Fibroblast of gingiva (primary cell): ENCODE measurements at places on chromosomes 2 and 18.

DNA sequence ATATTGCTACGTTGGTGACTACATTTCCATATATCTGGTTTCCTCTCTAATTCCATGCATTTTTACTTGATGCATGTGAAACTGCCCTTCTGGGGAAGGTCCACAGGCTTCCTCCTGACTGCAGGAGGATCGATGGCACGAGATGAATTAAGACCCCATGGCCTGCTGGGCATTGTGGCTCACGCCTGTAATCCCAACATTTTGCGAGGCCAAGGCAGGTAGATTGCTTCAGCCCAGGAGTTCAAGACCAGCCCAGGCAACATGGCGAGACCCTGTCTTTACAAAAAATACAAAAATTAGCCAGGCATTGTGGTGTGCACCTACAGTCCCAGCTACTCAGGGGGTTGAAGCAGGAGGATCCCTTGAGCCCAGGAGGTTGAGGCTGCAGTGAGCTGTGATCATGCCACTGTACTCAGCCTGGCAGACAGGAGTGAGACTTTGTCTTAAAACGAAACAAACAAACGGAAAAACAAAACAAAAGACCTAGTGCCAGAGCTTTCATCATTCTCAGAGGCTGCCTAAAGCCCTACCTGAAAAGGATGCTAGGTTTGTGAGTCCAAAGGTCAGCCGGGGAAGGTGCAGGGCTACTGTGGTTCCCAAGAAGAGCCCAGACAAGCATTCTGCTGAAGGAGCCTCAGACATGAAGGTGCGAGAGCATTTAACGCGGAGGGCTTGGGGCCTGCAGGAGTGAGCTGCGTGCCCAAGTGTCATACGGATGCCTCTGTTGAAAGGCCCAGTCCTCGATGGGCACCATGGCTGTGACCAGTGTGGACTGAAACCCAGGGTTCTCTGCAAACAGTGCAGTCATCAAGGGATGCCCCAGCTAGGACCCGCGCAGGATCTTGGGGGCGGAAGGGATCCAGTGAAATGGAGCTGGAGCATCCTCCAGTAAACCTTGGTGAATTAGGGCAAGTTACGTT is 21.6 kb downstream of the GPR55 start:
- DNase-seq = no peak

- no peak for DNase-seq
Measured at GRCh38 chr2:213420828-213421385, 136.6 kb downstream of the SPAG16 start.

DNA sequence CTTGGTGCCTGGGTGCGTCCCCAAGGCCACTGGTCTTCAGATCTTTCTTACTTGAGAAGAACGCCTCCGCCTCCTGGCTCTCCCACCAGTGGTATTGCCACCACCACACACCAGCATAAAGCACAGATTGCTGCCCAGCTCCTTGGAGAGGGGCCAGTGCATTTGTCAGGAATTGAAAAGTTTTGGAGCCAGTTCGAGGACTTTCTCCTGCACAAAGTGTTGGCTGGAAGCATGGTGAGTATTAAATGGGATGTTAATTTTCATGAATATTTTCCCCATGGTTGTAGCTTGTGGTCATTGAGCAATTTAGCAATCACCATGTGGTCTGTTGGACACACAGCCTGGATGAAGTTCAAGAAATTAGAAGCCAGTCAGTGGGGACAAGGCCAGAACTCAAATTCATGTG is 684.6 kb upstream of the FANCL start:
- DNase-seq = peak; percentile 84

GRCh38 chr2:190412966-190413365 is 4.8 kb downstream of the MFSD6 start:
- DNase-seq = no peak

GRCh38 chr2:219739066-219739465 is 111.6 kb downstream of the SLC4A3 start:
- no peak for DNase-seq

- peak; percentile 25 for DNase-seq
Measured at GRCh38 chr2:61396005-61396404, 74.9 kb downstream of the USP34 start.

- no peak for DNase-seq
Measured at GRCh38 chr18:21456428-21457178, 143.9 kb downstream of the ESCO1 start.

GRCh38 chr2:229206548-229206947 is 64.5 kb downstream of the PID1 start:
- DNase-seq = no peak

DNA sequence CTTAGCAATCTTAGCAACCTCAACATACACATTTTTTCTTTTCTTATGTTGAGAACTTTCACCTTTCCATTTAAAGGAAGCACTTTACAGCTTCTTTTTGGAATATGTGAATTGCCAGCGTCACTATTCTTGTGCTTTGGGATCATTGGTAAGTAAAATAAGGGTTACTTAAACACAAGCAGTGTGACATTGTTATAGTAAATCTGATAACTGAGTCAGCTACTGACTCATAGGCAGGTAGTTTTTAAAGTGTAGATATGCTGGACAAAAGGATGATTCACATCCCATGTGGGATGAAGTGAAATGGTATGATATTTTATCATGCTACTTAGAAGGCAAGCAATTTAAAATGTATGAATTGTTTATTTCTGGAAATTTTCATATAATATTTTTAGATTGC is 637.2 kb downstream of the DCDC2C start:
- DNase-seq = no peak

- DNase-seq = no peak
Measured at GRCh38 chr2:65144571-65144970, 14.7 kb upstream of the RAB1A start.

- no peak for DNase-seq
Measured at GRCh38 chr2:39631718-39632117, 34.0 kb upstream of the TMEM178A start.

GRCh38 chr2:27885661-27886060 is 4.5 kb downstream of the RBKS start:
- no peak for DNase-seq

DNA sequence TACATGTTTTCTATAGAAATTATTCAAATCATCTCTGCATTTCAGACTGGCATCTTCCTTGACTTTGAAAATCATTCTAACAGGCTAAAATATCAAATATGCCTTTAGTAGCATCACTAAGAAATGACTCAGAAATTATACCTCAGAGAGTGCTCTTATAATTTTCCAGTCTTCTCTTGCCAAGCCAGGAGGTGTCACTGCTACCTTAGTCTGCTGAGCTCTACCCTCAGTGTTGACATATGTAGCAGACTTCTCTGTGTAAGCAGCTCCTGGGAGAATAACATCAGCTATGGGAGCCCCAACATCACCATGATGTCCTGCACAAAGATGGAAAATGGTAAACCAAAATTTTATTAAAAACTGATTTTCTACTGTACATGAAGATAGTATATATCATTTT is 31.6 kb downstream of the NDUFS1 start:
- no peak for DNase-seq

- no peak for DNase-seq
Measured at GRCh38 chr18:67451960-67452359, 64.6 kb downstream of the DSEL start.

DNA sequence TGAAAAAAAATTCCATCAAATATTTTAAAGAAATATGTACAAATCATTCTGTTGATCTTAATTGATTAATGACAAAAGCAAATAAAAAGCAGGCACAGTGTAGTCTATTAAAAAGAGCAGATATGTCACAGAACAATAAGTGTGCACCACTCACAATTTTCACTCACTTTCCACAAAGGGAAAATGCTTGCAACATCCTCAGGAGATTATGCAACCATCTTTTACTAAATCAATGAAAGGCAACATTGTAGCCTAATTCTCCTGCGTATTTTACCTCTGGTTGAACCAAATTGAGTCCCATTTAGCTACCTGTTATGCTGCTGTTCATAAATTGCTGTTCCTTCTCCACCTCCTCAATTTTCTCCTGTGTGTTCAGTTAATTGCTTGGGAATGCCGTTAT is 1346.8 kb upstream of the PIK3C3 start:
- no peak for DNase-seq

DNA sequence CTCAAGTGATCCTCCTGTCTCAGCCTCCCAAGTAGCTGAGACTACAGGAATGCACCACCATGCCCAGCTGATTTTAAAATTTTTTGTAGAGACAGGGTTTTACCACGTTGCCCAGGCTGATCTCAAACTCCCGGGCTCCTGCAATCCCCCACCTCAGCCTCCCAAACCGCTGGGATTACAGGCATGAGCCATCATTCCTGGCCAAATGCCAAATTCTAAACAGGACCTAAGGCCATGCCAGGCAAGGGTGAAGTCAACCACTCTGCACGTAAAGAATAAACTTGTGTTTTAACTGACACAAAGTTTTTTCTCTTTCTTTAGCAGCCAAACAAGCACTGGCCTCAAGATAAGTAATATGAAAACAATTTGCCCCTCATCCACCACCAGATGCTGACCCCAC is 37.4 kb upstream of the SATB2 start:
- DNase-seq = no peak

- DNase-seq = no peak
Measured at GRCh38 chr2:68594041-68594440, 49.3 kb upstream of the PROKR1 start.

- no peak for DNase-seq
Measured at GRCh38 chr18:45155526-45155925, 459.8 kb upstream of the SLC14A2 start.

- no peak for DNase-seq
Measured at GRCh38 chr18:5979971-5980457, 84.7 kb upstream of the TMEM200C start.

GRCh38 chr18:36050479-36050878 is 16.9 kb downstream of the RPRD1A start:
- DNase-seq = no peak

DNA sequence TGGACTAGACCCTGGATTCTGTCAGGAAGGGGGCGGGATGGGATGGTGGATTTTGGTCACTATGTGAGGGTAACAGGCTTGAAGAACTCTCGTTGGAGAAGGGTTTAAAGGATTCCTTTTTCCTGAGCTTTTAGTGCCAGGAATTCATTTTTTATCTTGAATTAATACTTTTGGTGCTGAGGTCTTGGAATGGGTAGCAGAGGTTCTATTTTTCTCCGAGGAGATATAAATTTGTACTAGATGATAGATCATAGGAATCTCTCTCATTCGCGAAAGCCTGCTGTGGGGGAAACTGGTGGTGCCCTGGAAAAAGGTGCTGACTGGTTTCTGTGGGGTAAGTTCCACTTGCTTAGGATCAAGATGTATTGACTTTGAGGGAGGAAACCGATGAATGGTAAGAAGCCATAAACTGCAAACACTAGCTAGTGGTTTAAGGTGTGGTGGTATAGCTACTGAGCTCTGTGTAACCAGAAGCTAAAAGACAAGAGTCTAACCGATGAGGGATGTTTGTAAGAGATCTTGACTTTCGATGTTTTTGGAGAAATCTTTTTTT is 706 bp downstream of the AGPS start:
- no peak for DNase-seq

- DNase-seq = peak; percentile 46
Measured at GRCh38 chr2:65430603-65431420, 1.6 kb downstream of the SPRED2 start.

- DNase-seq = no peak
Measured at GRCh38 chr2:179438654-179439053, 174.0 kb upstream of the SESTD1 start.

GRCh38 chr2:205138735-205139134 is 543.6 kb upstream of the NRP2 start:
- no peak for DNase-seq

DNA sequence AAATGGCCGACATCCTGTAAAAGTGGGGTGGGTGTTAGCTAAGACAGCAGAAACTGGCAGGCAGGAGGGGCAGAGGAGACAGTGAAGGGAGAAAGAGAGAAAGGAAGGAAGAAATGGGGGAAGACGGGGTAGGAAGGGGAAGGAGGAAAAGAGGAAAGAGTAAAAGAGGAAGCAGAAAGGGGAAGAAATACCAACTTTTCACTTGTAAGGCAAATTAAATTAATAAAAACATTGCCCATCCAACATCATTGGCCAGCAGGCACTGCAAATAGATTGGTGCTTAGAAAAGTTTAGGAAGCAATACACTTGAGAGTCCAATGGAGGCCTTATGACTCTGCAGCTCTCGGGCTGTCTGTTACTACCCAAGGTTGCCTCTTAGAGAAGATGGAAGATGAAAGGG is 116.7 kb downstream of the TNS1 start:
- DNase-seq = no peak

- DNase-seq = no peak
Measured at GRCh38 chr2:191907091-191907490, 60.2 kb upstream of the CAVIN2 start.

- no peak for DNase-seq
Measured at GRCh38 chr2:71471276-71471675, 17.9 kb downstream of the DYSF start.

- DNase-seq = no peak
Measured at GRCh38 chr2:147355706-147356105, 489.1 kb upstream of the ACVR2A start.

GRCh38 chr2:237625216-237625705 is 2.1 kb upstream of the LRRFIP1 start:
- no peak for DNase-seq

- DNase-seq = no peak
Measured at GRCh38 chr18:22451796-22452195, 34.1 kb upstream of the CTAGE1 start.

GRCh38 chr2:16615246-16615645 is 50.4 kb downstream of the CYRIA start:
- DNase-seq = no peak

DNA sequence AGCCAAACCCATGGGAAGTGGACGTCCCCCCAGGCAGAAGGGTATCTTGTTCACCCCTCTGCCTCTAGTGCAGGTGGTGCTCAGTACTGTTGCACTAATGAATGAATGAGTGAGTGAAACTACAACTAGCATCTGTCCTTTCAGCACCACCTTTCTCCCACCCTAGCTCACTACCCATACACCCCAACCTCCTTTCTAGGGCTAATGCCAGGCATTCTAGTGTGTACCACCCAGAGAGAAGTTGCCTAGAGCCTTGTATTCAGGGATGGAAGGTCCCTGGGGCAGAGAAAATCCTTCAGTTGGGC is 22.5 kb downstream of the CCT7 start:
- DNase-seq = no peak

DNA sequence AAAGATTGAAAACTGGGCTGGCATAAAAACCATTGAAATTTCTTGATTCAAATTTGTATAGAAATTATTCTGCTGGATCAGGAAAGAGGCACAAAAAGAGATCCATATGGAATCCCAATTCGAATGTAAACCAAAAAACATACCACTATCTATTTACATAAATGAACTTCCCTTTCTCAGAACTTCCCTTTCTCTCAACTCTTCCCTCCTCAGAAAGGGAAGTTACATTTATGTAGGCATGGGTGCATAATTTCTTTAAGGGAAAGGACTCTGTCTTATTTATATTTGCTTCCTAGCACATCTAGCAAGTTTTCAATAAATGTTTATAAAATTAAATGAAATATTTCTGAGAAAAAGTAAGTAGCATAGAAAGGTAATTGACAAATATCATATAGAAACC is 398.1 kb upstream of the ATP5MC3 start:
- no peak for DNase-seq

DNA sequence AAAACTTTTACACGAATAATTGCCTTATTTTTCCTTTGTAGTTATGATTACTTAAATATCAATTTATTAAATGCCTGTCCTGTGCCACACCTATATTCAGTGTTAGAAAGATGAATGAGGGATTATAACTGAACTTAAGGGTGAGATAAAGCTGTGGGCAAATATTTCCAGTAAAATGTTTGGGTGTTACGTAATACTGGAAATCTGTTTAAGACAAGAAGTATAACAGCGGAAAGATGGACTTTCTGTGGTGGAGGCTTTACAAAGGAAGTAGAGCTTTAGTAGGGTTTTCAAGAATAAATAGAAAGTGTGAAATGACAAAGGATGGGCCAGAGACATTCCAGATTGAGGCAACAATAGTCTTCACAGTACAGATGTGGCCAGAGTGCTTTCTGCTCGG is 927.0 kb downstream of the DPP10 start:
- DNase-seq = no peak

- peak; percentile 92 for DNase-seq
Measured at GRCh38 chr2:160928854-160929301, 231.3 kb upstream of the TANK start.
